ENCODE measurements at places on chromosomes 3 and 15.

- DNase-seq: no peak
Observed at GRCh38 chr3:71045917-71046282, 537.6 kb downstream of the FOXP1 start.

GRCh38 chr3:25856902-25857518, 67.1 kb downstream of the OXSM start:
- peak; percentile 19 for DNase-seq

GRCh38 chr3:141386126-141386488, 17.8 kb downstream of the ZBTB38 start:
- no peak for DNase-seq

DNA sequence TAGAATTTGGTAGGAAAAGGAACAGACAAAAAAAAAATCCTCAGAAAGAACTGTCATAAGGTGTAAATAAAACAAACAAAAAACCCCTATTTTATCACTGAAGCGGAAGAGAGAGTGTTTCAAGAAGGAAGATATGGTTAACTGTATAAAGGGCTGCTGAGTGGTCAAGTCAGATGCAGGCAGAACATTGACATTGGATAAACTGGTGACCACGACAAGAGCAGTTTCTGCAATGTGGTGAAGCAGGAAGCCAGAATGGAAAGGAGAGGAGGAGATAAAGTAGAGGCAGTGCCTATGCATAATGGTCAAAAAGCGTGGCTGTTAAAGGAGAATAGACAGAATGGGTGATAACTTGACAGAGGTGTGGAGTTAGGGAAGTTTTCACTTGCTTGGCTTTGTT, 75.3 kb downstream of the CYP19A1 start:
- no peak for DNase-seq

- DNase-seq: no peak
Observed at GRCh38 chr15:40511472-40512133, 40.8 kb downstream of the CHST14 start.

DNA sequence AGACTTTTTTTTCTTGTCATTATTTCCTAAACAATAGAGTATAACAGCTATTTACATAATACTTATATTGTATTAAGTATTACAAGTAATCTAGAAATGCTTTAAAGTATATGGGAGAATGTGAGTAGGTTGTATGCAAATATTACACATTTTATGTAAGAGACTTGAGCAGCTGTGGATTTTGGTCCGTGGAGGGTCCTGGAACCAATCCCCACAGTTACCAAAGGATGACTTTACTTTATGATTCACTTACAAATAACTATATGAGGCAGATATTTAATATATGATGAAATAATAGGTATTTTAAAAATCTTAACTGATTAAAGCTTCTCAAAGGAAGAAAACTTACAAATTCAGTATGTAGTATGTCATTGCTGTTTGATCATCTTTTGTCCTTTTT, 56.3 kb downstream of the PPP2R3A start:
- no peak for DNase-seq

- DNase-seq: no peak
Observed at GRCh38 chr15:57677204-57677603, 29.3 kb upstream of the POLR2M start.

DNA sequence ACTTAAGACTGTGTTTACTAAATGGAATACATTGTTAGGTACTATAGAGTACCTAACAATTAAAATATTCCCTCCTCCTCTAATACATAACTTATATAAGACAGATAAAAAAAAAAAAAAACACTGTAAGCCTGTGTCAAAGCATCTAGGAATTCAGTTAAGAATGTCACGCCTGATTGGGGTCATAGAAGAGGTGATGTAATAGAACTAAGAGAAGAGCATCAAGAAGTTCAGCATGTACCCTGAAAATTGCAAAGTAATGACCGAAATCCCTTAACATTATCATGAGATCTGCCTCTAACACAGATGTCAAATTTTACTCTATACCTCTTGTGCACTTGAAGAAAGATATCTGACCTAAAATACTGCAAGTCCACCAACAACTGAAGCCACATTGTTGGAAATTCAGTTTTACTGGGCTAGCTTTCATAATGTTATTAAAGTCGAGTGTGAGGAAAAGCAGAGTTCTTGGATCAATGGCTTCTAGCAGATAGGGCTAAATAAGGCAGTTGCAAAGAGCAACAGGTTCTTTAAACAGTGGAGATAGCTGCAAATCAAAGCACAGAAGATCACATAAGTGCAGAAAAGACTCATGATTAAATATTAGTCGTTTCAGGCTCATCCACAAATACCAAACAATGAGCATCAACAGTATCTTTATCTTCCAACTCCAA, 75.0 kb downstream of the TBL1XR1 start:
- no peak for DNase-seq

GRCh38 chr3:55511895-55512570, 24.9 kb upstream of the WNT5A start:
- DNase-seq: no peak

DNA sequence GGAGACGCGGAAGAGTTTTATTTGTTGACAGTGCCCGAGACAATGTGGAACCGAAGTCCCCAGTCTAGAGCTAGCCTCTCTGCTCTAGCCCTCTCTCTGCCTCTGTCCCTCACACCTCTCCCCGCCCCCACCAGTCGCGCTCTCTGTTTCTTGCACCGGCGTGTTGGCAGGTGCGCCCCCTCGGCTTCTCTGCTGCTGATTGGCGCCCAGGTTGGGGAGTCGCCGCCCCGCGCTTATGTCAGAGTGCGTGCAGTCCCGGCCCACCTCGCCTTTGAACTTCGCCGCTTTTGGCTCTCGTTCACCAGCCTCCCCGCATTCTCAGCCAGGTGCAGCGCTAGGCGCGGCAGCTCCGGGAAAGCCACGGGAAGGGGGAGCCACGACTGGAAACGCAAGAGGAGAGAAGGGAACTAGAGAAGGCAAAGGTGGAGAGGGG, at the start of gene SOX14:
Gene SOX14, plus strand, starts transcription at position 315 of the 433 bp plus-strand sequence. CDS start 470 bp downstream, outside the sequence.
- no peak for DNase-seq

DNA sequence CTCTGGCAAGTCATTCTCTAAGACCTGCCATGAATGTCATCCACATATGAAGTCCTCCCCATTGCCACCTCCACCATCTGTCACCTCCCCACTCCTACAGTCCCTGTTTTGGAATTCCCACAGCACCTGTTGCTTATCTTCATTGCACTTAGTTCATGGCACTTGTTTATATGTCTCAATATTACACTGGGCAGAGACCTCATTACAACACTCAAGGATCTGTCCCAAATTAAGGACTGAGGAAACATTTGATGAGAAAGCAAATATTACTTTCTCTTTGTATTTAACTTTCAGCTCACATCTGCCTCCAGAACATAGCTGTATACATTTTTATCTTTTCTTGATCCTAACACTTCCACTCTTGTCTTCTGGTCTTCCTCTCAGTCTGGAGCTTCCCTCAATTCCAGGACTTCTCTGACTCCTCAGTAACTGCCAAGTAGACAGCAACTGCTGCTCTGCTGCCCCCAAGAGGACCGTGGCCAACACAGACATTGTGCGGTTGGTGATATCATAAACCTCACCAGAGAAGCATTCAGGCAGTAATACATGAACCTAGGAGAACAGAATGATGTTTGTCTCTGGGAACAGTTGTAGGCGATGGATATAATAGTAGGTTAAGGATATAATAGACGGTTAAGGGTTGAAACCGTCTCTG, 45.0 kb upstream of the FGF12 start:
- peak; percentile 10 for DNase-seq

GRCh38 chr3:7964899-7965298, 536.7 kb upstream of the LMCD1 start:
- DNase-seq: no peak

DNA sequence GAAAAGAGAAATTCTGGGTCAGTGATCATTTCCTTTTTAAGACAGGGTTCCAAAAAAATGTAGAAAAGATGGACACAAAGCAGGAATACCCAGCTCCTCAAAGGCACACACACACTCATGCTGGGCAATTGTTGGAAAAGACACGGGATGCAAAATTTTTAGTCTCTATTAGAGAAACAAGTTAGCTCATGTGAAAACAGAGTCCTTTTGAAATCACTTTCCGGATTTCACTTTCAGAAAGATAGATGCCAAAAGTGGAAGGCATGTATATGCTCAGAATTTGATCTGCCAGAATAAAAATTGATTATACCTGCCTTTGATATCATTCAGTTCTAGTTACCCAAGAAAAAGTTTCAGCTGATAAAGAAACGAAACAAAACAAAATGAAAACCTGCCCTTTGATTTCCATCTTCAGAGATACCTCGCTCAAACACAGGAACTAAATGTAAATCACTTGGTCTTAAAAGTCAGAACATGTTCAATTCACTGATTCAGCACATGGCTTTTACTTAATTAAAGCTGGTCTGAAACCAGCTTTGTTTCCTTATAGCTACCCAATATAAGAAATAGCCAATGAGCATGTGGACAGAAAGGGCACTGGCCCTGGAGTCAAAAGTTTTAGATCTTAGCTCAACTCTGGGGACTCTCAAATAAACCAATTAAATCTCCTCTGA, 52.8 kb downstream of the PLD1 start:
- DNase-seq: no peak

- DNase-seq: no peak
Observed at GRCh38 chr15:89669309-89669865, 9.8 kb downstream of the PLIN1 start.

- DNase-seq: no peak
Observed at GRCh38 chr3:185727873-185728272, 97.0 kb downstream of the IGF2BP2 start.

GRCh38 chr3:71495708-71496472, 87.6 kb downstream of the FOXP1 start:
- peak; percentile 82 for DNase-seq
